ENCODE measurements at places on chromosomes 11 and 22.
A peak's percentile ranks its signal among the peaks of the same experiment; 100 is the strongest.

DNA sequence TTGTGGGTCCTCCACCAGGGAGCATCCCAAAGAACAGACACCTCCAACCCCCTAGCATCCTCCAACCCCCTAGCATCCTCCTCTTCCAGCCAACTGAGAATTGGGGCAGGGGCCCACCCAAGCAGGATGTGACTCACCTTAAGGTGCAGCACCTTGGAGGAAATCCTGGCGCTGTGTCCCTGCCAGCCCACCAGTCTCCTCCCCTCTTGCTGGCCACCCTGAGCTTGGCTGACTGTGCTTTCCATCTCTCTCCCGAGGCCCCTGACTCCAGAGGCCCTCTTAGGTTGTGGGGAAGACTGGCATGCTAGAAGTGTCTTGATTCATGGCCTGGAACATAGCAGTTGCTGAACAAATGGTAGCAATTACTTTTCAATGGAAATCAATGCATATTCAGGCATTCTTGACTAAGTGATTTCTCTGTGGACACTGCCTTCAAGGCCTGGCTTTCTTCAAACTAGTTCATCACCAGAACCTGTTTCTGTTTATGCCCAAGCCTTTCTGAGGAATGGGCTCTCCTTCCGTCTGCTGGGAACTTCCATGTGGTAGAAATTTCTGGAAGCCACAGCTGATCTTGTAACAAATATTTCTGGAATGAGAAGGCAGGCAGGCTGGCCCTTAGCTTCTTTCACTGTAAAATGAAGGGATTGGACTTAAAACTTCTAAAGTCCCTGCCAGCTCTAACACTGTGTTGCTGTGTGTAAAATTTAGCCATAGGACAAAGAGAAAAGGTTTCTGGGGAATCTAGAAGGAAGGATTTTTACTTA lies 60.5 kb downstream of the CEP164 start:
- no peak for DNase-seq

DNA sequence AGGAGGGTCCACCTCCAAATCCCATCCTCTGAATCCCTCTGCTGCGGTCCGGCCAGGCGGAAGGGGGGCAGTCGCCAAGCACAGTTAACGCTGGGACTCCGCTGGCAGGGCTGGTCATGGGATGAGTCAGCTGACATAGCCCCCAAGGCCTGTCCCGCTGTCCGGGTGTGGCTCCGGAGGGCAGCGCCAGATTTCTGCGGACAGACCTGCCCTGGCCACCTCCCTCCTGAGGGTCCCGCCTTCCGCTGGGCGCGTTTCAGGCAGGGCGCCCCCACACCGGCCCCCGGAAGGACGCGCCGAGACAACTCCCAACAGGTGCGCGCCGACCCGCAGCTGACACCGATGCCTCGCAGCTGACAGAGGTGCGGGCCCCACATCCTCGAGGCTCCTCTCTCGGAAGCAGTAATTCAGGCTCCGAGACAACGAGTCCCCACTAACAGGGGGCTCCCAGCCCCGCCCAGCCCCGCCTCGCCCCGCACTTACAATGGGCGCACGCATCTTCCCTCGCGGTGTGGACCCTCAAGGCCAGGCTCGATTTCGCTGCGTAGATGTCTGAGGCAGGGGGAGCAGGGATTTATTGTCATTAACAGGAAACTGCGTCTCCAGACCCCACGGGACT lies 607 bp downstream of the PLAAT3 start:
- DNase-seq = peak; percentile 55

DNA sequence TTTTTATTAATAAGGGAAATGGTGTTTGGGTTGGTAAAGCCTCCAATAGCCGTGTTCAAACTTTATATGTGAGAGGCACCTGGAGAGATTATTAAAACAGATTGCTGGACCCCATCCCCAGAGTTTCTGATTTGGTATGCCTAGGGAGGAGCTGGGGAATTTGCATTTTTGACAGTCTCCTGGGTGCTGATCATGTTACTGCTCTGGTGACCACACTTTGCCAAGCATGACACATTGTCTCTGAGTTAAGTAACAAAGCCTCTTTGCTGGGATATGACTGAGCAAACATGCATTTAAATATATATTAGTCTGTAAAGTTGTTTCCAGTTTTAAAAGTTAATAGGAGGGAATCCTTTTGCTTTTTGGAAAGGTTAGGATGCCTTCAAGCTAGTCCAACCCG lies 140.4 kb downstream of the NAV2 start:
- no peak for DNase-seq

DNA sequence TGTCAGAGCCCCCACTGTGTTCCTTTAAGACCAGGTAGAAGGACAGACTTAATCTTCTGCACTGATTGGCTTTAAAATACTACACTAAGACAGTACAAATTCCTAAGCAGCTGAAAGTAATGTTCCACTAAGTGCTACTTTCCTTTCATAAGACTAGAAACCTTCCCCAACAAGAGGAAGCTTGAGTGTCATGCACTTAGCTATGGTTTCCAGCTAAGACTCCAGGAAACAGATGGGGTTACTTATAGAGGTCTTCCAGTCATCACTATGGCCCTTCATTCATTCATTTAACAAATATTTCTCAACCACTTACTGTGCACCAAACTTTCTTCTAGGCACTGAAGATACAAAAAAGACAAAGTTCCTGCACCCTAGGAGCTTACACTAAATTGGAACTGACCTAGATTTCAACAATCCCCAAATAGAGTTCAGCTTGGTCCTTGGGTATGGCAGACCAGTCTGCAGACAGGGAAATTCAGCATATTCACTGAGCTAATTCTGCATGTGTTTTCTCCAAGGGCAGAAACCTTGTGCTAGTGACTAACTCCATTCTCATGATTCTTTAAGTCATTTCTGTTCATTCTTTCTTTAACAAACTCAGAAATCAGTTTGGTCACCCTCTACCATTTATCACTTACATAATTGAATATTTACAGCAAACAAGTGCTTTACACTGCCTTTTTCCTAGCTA lies 178.4 kb upstream of the MTNR1B start:
- no peak for DNase-seq

GRCh38 chr22:44743804-44744211 lies 8.6 kb upstream of the ARHGAP8 start:
- DNase-seq = no peak

GRCh38 chr11:83007909-83008580 lies 63.7 kb downstream of the RAB30 start:
- no peak for DNase-seq

DNA sequence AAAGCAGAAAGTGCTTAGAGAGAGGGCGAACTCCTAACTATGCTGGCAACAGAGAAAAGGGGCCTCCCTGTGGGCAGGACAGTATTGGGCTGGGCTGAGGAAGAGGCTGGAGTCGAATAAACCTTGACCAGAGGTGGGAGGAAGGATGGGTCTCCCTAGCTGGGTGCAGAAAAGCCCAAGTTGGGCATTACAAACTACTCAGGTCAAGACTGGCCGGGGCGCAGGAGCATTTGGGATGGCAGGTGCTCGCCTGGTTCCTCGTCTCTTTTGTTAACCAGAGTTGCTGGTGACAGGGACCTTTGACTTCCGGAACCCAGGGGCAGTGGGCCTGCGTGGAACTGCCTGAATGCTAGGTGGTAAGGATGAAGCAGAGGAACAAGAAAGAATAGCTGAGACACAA lies 80.3 kb upstream of the SHISAL1 start:
- no peak for DNase-seq

- DNase-seq = no peak
Observed at GRCh38 chr11:125496529-125496857, 428 bp upstream of the FEZ1 start.

- no peak for DNase-seq
Observed at GRCh38 chr11:30192620-30193019, 38.2 kb upstream of the FSHB start.

GRCh38 chr11:75505916-75506692 lies 19.6 kb downstream of the GDPD5 start:
- no peak for DNase-seq

DNA sequence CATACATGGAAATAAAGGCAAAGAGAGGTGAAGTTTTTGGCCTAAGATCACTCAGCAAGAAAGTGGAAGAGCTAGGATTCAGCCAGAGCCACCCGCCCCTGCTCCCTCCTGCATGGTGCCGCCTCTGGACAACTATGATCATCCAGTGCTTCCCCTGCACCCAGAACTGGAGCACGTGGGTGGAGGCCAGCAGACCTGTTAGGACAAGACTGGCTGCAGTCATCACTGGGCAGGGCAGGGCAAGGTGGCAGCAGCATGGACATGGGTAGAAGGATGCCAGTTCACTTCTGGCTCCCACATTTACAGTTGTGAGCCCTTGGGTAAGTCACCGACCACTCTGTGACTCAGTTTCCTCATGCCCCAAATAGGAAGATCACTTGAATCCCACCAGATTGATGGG lies 131.0 kb downstream of the FBXO7 start:
- no peak for DNase-seq

DNA sequence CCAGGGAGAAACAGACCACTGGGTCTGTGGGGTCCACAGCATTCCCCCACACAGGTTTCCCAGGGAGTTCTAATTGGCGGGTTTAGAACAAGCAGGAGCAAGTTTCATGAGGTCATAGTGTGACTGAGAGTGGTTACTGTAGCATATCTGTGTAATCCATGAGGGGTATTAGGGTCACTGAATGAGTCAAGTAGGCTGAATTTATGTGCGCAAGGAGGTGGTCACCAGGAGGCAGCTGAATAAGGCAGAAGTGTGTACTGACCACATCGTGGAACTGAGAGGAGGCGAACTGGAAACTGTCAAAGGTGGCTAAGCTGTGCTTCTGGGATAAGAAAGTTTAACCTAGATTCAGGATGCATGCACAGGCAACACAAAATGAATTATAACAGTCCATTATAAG lies 876.0 kb downstream of the METTL15 start:
- DNase-seq = no peak

DNA sequence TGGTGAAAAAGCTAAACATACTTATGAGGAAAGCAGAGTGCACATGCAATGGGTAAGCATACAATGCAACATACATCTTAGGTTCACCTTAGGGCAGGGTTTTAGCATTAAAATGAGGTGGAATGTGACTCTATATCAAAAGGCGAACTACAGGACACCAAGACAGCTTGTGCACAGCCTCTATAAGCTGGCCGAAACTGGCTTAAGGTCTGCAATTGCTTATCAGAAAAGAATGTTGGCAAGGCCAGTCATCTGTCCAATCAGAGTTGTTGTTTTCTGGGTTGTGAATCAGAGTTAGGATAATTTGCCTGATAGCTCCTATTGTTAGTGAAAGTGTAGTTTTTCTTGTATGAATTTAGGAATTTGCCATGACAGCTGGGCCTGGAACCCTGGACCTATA lies 76.5 kb downstream of the LRRC4C start:
- peak; percentile 53 for DNase-seq

DNA sequence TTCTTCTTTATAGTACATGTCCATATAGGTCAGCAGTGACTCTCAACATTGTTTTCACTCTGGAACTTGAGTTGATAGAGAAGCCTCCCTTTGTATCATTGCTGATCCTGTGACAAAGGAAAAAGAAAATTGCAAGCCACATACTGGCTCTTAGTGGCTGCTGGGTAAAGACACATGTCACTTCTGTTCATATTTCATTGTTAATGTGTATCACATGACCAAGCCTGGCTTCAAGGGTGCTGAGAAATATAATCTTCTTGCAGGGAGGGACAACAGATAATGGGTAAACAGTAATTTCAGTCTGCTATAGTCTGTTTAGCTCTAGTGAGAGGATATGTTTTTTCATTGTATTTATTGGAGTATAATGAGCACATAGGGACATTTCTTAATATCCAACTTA lies 173.3 kb downstream of the PGR start:
- no peak for DNase-seq

GRCh38 chr11:115931548-115932083 lies 427.4 kb upstream of the CADM1 start:
- DNase-seq = no peak

GRCh38 chr11:91698845-91699244 lies 525.8 kb upstream of the FAT3 start:
- no peak for DNase-seq

GRCh38 chr11:19253153-19253745 lies 12.5 kb upstream of the E2F8 start:
- no peak for DNase-seq

GRCh38 chr22:41831383-41831782 lies 1.5 kb upstream of the SREBF2 start:
- DNase-seq = no peak

Data from ACHN (cell line).